H1 (cell line): ENCODE measurements at places on chromosomes 1 and 21.

- DNase-seq, result no peak
Observed at GRCh38 chr1:3717041-3717714, 35.1 kb upstream of the CCDC27 start.

DNA sequence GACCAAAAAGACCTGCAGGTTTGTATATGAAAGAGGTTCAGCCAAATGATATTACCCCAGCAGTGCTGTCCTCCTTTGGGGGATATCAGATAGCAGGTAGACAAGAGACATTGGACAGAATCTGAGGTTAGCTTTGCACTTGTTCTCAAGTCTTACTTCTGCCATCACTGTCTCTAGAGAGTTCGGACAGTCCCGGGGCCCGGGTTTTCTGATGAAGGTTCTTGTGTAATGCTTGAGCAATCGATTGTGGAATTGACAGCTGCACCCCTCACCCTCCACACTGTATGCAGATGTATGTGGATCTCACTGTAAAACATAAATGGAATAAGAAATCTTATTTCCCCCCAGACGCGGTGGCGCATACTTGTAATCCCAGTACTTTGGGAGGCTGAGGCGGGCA lies 56.2 kb upstream of the MORC3 start:
- no peak for DNase-seq

GRCh38 chr1:233045588-233045987 lies 95.2 kb downstream of the NTPCR start:
- DNase-seq, result no peak

- no peak for DNase-seq
Observed at GRCh38 chr1:213183036-213183672, 132.1 kb downstream of the RPS6KC1 start.

DNA sequence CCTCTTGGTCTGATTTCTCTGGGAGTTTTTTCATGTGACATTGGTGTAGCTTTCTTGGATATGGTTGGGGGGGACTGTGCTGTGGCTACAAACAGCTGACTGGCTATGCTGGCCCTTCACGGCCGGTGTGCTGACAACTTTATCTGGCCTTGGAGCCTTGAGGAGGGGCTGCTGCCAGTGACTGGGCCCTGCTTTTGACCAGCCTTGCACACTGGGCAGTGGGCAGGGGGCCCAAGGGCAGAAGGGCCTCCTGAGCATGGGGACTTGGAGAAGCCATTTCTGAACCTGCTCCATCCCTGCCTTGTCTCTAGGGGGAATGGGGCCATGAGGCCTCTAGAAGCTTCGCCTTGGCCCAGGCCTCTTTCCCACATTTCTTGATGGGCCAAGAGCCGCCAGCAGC lies 139.6 kb downstream of the CAMTA1 start:
- DNase-seq, result no peak
